CD8-positive, alpha-beta memory T cell (primary cell): ENCODE measurements at places on chromosomes 2 and 18. TPM values are rescaled to one million over a fixed set of nuclear protein-coding genes. Genes with fewer than 3 reads are reported as not detected.

DNA sequence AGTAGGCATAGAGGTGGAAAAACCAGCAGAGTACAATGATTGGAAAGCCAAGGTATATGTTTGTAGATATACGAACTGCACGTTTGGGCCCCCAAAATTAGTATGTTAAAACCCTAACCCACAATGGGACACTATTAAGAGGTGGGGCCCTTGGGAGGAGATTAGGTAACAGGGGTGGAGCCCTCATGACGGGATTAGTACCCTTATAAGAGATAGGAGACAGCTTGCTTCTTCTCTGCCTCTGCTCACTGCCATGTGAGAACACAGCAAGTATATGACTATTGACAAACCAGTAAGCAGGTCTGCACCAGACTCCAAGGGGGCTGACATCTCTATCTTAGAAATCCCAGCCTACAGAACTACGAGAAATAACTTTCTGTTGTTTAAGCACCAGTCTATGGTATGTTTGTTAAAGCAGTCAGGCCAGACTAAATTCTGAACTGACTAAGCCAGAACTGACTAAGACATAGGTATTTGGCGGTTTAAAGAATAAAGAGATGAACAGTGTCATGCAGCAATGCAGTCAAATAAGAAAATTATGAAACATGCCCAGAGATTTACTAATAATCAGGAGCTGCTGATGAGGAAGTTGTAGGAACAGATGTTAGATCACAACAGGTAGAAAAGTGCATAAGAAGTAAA lies 182.9 kb downstream of the DYM start:
- no peak for DNase-seq

Gene GALNT3
- total RNA-seq = 3.0 TPM

GRCh38 chr2:17599617-17600016 lies 59.1 kb downstream of the VSNL1 start:
- DNase-seq = no peak

DNA sequence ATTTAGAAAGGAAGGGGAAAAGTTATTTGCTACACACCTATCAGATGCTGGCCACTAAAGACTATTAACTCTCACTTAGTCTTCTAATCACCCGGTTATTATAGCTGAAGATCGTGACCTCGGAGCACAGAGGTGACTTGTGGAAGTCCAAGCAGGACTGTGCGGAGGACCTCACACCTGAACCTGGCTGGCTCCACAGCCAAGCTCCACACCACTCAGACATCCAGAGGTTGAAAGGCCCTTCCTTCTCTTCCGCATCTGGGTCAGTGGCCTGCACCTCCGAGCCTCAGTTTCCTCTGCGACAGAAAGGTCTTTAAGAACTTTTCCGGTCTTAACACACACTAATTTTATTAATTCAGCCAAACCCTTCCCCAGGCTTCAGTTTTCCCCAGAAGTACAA lies 57.9 kb downstream of the TNS1 start:
- DNase-seq = no peak

DNA sequence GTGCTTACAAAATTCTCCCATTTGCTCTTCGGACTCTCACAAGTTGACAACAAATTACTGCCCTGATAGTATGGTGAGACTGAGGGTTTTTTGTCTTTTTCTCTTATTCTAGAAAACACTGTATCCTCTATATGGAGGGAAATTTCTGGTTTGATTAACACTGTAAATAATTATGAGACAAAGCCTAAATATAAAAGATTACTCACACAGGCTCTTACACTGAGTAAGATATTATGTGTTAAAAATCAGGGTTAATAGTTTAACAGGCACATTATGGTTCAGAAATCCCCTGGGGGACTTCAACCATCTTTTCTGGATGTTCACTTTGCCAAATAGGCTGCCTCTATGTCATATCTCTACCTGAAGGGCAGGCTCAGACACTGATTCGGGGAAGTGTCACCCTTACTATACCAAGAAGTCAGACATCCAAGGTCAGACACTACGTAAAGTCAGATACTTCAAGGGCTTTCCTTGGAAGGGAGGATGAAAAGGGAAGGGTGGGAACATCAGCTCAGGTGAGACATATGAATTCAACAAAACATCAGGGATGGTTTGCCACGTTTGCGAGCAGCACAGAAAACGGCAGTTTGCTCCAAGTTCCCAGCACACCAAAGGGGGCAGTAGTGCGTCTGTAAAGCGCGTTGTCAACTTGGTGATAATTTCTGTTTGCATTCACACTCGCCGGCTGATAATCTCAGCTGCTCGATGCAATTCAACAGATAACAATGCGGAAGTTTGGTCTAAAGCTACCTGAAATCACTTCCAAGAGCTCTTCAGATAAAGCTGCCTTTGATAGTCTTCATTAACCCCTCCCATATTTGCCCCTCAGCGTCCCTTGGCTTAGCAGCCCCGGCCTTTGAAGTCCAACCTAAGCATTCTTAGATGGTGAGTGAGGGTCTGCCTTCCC lies 972 bp upstream of the RASGRP3 start:
- DNase-seq = peak; percentile 61

DNA sequence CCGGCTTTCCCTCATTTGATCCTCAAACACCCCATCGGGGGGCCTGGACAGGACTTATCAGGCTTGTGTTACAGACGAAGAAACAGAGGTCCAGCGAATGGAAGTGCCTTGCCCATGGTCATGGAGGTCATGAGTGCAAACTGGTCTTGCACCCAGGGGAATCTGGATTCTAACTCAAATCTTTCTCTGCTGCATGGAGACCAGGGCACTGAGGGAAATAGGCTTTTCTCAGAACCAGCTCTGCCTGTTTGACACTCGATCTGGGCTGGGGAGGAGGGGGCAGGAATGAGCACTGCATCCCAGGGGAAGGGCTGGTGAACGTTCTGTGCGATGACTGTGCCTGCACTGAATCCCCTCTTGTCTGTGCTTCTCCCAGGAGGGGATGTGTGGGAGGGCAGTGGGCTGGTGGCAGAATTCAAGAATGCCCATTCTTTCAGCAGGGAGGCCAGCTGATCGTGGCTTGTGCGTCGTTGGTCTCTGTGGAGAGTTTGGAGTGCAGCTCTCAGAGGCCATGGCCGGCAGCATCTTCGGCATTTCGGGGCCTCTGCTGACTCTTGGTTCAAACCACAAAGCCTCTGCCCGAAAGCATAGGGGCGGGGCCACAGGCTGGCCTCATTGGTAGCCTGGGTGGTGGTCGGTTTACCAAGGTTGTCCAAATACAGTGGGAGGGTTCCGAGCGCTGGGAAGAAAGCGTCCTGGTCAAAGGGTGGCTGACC lies 171.6 kb downstream of the DDX1 start:
- DNase-seq = no peak
